Hematopoietic multipotent progenitor cell treated with erythropoietin and hydrocortisone succinate and interleukin-3 and kit ligand, for 8 days (in vitro differentiated cells): ENCODE measurements at places on chromosomes 2 and 18.

DNA sequence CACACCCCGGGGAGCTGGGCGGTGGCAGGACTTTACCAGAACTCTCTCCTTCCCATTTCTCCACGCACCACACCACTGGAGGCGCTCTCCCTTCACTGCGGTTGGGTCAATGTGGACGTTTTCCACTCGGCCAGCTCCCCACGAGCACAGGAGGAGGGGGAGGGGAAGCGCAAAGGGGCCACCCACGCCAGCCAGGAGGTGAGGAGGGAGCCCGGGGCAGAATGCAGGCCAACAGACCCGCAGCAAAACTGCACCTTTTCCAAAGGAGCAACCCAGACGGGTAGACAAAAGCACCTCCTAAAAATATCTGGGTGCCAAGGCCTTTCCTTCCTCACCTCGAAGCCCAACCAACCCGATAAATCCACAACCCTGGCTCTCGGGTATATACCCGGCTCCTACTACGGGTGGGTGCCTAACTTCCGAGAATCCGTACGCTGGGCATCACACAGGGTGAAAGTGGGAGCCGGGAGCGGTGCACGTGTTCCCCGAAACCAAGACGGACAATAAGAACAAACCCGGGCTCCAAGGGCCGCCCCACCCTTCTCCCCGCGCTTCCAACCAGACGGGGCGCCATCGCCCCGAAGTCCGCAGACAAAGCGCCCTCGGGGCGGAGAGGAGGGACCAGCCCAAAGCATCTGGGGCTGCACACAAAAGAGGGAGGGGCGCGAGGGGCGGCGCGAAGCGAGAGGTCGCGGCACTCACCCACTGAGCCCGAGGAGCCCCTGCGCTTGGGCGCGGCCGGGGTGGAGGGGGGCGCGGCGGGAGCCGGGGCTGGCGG lies 1.0 kb downstream of the RTN4 start:
- peak; percentile 87 for DNase-seq

DNA sequence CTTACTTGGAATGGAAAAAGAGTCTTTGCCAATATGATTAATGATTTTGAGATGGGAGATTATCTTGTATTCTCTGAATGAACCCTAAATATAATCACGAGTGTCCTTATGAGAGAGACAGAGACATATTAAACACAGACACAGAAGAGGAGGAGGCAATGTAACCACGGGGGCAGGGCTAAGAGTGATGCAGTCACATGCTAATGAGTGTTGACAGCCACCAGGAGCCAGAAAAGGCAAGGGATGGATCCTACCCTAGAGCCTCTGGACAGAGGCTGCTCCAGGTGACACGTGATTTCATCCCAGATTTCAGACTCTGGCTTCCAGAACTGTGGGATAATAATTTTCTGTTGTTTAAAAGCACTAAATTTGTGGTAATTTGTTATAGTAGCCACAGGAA lies 679.6 kb downstream of the MBD2 start:
- no peak for DNase-seq

- no peak for DNase-seq
These were observed 510.1 kb downstream of the TDRD15 start for GRCh38 chr2:21633911-21634310.

DNA sequence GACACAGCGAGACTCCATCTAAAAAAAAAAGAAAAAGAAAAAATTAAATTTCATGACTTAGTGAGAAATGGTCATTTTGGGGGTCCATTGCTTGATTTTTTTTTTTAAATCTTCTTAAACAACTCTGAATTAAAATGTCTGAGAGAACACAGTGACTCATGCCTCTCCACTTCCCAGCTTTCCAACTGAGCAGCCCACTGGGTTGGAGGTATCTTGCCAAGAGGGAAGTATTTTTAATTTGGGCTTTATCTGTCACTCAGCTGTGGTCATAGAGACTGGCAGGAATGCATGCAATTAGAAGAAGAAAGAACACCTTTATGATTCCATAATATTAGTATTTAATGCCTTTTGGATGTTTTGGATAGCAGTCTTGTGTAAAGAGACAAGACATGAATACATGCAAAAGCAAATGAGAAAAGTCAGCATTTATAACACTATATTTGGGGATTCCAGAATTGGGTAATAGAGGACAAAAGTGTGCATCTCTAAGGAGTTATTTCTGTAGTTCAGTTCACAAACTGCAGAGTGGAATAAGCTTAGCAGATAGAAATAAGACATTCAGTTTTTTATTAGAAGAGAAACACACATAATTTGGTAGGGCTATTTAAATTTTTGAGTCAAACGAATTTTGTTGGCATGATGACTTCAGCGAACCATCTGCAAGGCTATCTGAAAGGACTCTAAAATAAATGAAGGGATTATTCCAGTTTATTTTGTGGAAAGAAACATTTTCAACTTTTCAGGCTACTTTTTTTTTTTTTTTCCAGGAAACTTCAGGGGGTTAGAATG lies 254.8 kb downstream of the TGIF1 start:
- no peak for DNase-seq

DNA sequence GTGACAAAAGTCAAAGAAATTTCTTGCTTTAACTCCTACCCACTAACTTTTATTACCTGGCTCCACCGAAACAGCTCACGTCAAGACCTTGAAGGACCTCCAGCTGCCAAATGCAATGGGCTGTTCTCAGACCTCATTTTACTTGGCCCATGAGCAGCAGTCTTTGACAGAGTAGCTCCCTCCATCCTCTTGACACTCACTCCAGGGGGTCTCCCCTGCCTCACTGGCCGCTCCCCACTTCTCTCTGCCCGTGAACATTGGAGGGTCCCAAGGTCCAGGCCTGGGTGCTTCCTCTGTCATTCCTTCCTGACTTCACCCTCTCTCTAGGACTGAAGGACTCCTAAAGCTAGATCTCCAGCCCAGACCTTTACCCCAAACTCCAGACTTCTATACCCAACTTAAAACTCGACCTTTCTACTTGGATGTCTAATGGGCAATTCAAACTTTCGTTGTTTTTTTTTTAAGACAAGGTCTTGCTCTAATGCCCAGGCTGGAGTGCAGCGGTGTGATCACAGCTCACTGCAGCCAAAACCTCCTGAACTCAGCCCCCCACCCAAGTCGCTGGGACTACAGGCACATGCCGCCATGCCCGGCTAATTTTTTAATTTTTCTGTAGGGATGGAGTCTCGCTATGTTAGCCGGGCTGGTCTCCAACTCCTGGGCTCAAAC lies 92.9 kb upstream of the ST3GAL5 start:
- DNase-seq, result no peak

GRCh38 chr2:60573251-60573650 lies 19.8 kb upstream of the BCL11A start:
- no peak for DNase-seq

- DNase-seq, result no peak
These were observed 34.2 kb upstream of the CTDP1 start for GRCh38 chr18:79645291-79645983.

DNA sequence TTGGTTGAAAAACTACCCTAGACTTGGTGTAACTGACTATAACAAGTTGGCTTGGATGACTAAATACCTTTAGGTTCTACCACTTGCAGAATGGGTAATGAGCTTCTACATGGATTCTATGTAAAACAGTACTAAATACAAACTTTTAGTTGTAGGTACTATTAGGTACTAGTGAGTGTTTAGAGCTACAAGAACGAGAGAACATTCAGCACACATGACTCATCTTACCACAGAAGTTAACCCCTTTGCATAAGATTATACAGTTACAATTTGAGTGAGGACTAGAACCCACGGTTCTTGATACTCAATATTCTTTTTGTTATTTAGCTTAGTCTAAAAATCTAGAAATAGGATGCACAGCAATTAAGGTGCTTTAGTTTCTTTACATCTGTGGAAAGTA lies 101.7 kb upstream of the TFCP2L1 start:
- DNase-seq, result no peak

DNA sequence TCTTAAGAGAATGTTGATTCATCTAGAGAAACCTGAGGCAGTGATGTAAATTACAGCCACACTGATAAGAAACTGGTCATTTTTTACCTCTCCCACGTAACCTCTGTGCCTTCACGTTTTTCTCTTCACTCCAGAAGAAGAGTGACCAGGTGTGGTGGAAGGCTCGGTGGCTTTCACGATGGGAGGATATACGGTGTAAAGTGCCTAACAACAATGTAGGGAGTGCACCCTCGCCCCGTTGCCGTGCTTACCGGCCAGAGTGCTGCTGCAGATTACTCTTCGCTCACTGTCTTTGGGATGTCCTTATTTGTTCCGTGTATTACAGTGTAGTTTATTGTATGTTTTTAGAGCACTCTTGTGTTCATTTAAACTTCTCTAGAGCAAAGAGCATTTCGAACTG lies 46.5 kb downstream of the NCK2 start:
- DNase-seq, result no peak

DNA sequence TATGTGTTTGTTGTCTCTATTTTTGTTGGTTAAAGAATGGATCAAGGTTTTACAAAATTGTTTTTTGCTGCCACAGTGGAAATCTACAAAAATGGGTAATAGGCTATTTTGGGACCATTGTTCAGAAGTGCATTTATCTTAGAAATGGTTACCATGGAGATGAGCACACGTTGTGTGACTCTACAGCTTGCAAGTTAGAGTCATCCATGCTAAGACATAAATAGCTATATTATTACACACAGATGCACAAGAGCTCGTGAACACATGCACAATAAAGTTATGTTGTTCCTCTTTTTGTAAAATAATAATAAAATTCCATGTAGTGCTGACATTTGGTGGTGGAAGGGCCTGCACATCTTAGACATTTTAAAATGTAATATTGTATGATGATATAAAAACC lies 15.5 kb upstream of the DUSP19 start:
- DNase-seq, result no peak

- no peak for DNase-seq
These were observed 1357.9 kb upstream of the CELF4 start for GRCh38 chr18:38923540-38923939.

- peak; percentile 74 for DNase-seq
These were observed 106.0 kb downstream of the UBR3 start for GRCh38 chr2:169933124-169933711.

GRCh38 chr2:38262069-38262871 lies 114.8 kb downstream of the ATL2 start:
- no peak for DNase-seq

GRCh38 chr2:204110751-204111516 lies 174.4 kb downstream of the ICOS start:
- no peak for DNase-seq

- DNase-seq, result peak; percentile 27
These were observed 79.9 kb downstream of the ALK start for GRCh38 chr2:29841386-29842004.

DNA sequence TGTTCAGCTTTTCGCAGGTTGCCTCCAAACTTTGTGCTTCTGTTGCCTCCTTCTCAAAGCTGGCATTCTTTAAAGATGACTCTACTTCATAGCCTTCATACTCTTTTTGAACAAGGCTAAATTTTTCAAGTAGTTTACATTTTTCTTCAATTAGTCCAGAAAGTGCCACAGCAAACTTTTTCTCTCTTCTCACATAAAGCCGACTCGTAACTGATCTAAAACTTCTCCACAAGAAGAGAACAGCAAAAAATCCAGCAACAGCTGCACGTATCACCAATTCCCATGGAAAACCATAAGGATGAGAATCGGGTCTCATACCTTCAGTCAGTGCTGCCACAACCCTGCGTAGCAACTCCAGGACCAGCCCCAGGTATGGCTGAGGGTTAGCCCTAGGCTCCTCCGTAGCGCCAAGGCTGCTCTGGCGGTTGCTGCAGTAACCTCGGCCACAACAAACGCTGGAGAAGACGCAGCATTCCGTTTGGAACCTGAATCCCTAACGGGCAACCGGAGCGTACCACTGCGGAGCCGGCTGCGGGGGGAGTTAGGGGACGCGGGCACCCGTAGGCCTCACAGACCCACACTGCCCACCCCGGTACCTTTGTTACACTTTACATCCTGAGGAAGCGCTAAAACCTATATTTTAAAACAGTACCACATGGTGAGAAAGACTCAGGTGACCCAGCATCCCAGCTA lies at the start of gene CTAGE1:
Gene CTAGE1, minus strand, starts transcription at position 420 of the 693 bp plus-strand sequence. Its CDS starts 104 bp downstream, at position 316.
- DNase-seq, result no peak

DNA sequence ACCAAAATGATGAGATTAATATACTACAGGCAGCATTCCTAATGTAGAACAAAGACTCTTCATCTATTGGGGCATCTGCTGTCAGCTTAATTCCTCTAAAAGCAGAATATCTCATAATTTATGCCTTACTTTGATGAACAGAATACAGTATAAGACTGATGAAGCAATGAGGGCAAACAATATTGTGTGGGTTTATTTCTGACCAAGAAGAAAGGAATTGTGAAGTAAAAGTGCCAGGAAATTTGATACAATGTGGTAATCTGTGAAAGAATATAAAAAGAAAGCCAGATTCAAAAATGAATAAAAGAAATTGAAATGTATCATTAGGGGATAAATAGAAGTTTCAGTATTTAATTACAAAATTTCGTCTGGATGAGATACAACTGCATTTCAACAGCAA lies 78.8 kb upstream of the TTC21B start:
- DNase-seq, result no peak

- no peak for DNase-seq
These were observed 86.7 kb downstream of the NYAP2 start for GRCh38 chr2:225486236-225486635.

GRCh38 chr18:62611453-62612288 lies 88.8 kb downstream of the ZCCHC2 start:
- no peak for DNase-seq

DNA sequence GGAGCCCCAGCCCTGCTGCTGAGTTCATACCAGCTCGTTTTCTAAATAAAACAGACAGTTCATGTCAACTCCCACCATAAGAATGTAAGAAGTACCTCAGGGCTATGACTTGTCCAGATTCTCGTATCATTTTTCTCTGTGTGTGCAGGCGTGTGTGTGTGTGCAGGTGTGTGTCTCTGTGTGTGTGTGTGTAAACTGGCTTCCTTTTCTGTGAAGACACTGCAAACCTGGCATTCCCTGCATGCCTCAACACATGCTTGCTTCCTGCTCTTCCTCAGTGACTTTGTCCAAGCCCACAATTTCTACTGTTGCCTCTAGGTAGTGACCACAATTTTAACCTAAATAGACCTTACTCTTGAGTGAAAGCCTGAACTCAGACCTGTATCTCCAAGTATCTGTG lies 879.0 kb downstream of the SLC4A3 start:
- DNase-seq, result no peak

- no peak for DNase-seq
These were observed 884.3 kb downstream of the TSN start for GRCh38 chr2:122639711-122640110.

DNA sequence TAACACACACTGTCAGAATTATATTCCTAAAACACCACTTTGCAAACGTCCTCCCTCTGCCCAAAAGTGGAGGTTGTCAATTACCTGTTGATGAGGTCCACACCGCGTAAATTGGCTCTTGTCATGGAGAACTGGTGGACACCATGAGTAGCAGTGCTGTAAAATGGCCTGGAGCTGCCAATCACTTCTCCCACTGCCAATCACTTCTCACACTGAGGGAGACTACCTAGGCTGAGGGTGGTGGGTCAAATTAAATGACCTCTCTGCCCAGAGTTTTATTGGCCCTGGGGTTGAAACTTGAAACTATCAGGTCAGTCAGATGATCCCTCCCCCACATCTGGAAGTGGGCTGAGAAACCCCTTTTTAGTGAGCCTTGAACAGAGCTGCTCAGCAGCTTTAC lies 89.6 kb downstream of the SOWAHC start:
- no peak for DNase-seq

GRCh38 chr2:189409647-189410046 lies 31.6 kb upstream of the WDR75 start:
- DNase-seq, result no peak

GRCh38 chr2:239118675-239119211 lies 270.9 kb downstream of the TWIST2 start:
- DNase-seq, result no peak
